ENCODE measurements at places on chromosomes 11 and 22.
A peak's percentile ranks its signal among the peaks of the same experiment; 100 is the strongest.

GRCh38 chr11:134980819-134981710 lies 569.0 kb upstream of the B3GAT1 start:
- no peak for DNase-seq

- no peak for DNase-seq
Measured at GRCh38 chr22:25970374-25970911, 198.8 kb upstream of the SEZ6L start.

DNA sequence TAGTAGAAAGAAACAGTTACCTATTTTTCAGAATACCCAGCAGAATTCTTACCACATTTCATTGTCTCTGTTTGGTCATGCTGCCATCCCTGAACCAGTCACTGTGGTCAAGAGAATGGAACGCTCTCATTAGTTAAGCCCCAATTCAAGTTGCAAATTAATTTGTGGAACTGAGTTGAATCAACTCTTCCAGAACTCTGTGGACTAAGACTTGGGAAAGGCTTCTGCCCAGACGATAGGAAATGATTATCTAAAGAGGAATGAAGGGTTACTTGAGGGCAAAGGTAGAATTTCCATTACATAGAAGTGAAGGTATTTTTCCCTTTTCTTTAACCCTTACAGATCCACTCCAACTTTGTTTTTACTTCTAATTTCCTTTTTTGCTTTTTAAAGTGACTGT lies 286.4 kb downstream of the DYNC2H1 start:
- no peak for DNase-seq

DNA sequence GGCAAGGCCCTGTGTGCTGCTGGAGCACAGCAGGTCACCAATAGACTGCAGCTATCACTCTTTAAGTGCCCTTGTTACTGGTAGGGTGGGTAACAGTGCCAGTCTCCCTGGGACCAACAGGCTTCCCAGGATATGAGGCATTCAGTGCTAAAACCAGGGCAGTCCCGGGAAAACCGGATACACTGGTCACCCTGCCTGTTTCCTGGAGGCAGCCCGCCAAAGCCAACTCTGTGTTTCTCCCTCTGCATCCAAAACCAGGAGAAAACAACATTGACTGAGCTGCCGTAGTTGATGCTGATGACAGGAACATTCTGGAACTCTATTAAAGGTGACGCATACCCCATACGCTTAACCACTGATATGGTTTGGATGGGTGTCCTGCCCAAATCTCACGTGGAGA lies 149.1 kb downstream of the SHANK2 start:
- DNase-seq: no peak

- DNase-seq: peak; percentile 66
Measured at GRCh38 chr11:73295241-73295995, 12.7 kb upstream of the ARHGEF17 start.

DNA sequence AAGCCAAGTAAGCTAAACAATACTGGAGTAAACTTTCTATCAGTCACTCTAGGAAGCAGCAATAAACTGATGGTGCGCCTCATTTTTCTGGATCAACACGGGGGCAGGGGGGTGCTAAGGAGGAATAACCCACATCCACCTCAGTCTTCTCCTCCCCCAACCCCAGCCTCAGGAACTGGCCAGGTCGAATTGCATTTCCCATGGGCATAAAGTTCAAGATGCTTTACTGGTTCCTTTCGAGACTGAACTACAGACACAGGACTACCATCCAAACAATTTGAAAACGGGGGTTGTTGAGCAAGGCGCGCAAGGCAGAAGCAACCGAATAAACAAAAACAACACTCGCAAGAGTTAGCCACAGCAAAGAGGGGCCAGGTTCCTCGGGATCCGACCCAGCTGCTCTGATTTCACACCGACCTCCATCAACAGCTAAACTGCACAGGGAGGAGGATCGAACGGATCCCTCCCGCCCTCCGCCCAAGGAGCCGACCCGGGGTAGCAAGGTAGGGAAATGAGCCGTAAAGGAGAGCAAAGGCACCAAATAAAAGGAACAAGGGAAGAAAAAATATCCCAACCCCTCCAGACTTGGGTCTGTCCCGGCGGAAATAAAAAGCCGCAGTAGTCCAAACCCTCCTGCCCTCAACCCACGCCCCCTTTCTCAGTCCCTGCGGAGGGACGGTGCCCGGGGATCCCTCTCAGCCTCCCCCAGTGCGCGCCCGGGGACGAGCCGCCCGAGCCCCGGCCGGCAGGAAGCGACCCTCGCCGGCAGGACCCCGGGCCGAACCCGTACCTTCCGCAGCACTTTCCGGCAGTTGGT lies 801 bp downstream of the SESN3 start:
- peak; percentile 31 for DNase-seq

- no peak for DNase-seq
Measured at GRCh38 chr11:60124802-60125432, 36.5 kb downstream of the MS4A2 start.

DNA sequence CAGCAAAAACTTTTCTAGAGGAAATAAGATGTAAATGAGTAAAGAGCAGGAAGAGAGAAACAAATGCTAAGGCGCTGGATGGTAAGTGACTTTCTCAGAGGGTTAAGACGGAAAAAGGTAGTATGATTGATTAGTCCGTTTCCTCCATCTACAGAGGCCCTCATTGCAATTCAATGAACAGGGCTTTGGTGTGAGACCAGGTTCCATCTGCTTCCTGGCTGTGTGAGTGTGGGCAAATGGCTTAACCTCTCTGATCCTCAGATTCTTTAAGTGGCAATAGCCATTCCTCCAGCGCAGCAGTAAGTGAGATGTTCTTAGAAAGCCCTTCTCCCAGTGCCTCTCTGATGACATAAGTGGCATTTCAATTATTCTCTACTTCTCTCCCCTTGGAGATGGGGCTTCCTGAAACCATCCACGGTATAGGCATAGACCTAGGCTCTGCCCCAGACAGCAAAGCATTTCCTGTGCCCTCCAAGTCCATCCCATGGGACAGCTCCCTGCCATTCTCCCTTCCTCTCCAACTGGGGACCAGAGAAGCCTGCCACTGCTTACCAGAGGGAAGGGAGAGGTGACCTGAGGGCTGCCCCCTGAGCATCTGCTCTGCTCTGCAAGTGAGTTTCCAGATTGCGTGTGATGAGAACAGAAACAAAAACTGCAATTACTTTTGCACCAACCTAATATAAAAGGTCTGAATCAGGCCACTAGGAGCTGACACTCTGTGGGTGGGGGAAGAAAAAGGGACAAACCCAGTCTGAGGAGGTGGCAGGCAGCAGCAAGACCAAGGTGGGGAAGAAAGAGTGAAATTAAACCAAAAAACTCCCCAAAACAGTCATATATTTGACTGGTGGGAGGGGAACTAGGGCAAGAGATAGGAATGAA lies 12.7 kb upstream of the CD44 start:
- peak; percentile 41 for DNase-seq

- DNase-seq: no peak
Measured at GRCh38 chr22:46407748-46408147, 72.2 kb downstream of the TRMU start.

DNA sequence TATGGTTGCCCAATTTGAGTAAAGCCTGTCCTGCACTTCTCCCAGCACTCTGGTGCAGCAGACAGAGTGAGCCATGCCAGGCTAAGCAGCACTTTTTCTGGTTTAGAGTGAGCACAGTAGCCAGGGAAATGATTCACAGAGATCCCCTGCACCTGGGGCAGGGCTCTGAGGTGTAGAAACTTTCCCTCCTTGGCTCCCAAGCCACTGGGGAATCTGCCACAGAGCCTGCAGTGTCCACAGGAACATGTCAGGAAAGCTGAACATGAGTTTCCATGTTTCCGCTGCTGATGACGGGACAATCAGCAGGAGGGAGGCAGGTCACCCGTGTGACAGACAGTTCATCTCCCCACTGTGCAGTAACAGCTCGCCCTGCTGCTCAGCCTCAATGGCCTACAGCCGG lies 429.9 kb upstream of the B3GAT1 start:
- no peak for DNase-seq

GRCh38 chr22:48088926-48089536 lies 1326.6 kb downstream of the TBC1D22A start:
- DNase-seq: no peak

GRCh38 chr11:111762526-111762925 lies 3.7 kb downstream of the PPP2R1B start:
- no peak for DNase-seq

DNA sequence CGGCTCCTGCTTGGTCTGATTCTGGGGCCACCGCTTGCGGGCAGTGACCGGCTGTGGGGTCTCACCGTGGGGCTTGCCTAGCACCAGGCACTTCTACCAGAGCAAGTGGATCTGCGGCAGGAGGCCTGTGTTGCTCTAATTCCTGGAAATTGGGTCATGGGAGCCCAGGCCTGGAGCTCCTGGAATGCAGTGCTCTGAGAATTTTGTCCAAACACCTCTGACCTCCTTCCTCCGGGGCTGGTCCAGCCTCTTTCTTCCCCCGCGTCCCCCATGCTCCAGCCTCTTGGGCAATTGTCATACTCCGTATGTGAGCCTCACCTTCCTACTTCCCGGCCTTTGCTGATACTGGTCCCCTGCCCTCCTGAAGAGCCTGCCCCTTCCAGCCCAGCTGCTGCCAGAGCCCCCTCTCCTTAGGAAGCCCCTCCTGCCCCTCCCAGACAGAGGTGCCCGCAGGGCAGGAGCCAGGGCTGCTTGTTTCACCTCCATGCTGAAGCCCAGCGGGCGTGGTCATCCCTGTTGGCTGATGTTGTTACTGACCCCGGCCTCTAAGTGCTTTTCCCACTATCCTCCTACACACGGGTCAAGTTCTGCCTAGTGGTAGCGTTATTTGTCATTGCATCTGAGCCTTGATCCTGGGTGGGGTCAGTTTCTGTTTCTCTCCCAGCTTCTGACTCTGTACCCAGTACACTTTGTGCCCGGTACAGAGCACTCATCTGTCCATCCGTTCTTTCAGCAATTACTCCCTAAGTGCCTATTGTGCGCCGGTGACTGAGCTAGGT lies 9.6 kb downstream of the MGAT3 start:
- no peak for DNase-seq

GRCh38 chr11:205221-206001 lies 1.8 kb downstream of the BET1L start:
- no peak for DNase-seq

- DNase-seq: no peak
Measured at GRCh38 chr11:26777372-26777808, 55.5 kb upstream of the SLC5A12 start.

GRCh38 chr22:38230108-38230825 lies 28.5 kb downstream of the MAFF start:
- DNase-seq: peak; percentile 58

DNA sequence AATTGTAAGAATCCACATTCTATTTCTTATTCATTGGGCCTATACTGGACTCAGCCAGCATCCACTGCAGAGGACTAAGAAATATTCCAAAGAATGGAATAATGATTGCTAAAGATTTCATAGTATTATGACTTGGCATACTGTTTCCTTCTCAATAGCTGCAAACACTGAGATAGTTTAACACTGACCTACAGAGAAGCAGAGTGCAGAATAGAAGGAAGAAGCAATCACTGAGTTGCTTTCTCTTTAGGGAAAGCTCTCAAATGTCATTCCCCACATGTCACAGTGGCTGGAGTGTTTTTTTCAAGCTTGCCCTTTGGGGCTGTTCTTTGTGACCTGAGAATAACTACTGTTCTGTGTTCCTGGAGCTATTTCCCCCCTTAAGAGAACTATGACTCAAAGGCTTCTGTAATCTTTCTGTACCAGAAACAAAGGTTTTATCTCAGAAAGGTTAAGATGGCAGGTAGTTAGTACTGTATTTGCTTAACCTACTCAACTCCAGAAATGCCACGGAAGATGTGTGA lies 243.6 kb upstream of the LUZP2 start:
- DNase-seq: no peak

DNA sequence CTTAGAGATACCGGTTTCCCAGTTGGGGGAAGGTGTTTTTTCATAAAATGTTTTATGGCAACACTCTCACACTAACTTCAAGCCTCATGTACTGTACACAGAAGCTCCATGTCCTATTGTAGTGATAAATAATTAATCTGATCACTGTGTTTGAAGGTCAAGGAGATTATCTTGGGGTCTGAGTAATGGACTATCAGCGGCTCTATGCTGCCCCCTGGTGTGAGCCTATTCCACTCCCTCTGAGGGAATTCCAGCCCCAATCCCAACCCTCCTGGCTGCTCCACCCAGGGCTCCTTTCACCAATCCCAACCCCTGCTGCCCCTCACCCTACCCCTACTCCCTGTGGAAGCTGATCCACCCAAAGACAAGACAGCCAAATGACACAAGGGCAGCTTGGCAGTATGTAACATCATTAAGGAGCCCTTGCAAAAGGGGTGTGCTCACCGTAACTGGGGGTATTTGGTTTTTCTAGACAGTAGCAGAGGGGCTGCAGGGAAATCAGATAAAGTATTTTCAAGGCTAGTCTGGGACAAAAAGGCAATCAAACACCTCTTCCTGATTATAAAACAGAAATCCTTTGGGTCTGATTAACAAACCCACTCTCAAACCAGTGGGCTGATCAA lies 22.3 kb downstream of the HPS4 start:
- DNase-seq: peak; percentile 19

DNA sequence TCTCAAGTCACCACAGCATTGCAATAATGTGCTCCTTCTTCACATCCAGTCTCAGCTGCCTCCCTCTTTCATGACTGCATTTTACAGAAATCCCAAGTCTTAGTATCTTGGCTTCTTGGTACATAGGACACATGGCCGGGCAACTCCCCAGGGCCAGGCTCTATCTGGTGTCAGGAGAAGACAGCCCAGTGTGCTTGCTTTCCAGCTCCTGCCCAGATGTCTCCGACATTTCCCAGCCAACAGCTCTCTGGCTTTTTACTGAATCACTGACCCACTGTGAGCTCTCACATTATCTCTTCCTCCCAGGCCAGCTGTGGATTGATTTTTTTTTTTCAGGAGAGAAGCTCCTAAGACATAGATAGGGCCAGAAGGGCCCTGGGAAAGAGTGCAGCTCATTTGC lies 346.0 kb upstream of the C11orf87 start:
- no peak for DNase-seq

- no peak for DNase-seq
Measured at GRCh38 chr22:32880893-32881596, 79.5 kb downstream of the TIMP3 start.

GRCh38 chr22:17964643-17965042 lies 59.7 kb downstream of the MICAL3 start:
- DNase-seq: no peak

DNA sequence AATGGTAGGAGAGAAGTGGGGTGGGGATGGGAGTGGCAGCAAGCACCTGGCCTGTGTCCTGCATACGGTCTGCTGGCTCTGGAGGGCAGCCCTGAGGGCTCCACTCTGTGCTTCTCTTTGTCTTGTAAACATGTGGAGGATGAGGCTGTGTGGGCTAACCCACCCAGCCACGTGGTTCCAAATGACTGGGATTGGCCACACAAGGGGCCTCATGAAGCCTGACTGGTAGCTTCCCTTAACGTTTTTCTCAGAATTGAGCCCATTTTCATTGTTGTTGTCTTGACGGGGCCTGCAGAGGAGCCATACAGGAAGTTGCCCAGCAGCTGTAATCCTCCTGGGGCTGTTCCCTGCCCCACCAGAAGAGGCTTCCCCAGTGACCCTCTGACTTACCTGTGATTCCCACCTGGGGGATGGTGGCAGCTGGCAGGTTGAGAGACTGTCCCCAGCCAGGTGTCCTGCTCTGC lies 18.0 kb downstream of the DERL3 start:
- no peak for DNase-seq

- no peak for DNase-seq
Measured at GRCh38 chr11:70445605-70446004, 47.3 kb downstream of the CTTN start.

- no peak for DNase-seq
Measured at GRCh38 chr11:72670041-72670440, 4.2 kb downstream of the PDE2A start.

All from CD4-positive, alpha-beta memory T cell (primary cell).